ENCODE measurements at places on chromosomes 5 and 9.

GRCh38 chr5:134245101-134245604 lies 19.3 kb upstream of the PPP2CA start:
- DNase-seq: no peak

GRCh38 chr9:38423973-38424843 lies at the start of gene IGFBPL1:
Gene IGFBPL1, minus strand, starts transcription at chr9:38424454. Its CDS starts 30 bp downstream, at chr9:38424424.
- DNase-seq: no peak

GRCh38 chr9:98834386-98834785 lies 26.9 kb downstream of the GALNT12 start:
- no peak for DNase-seq

GRCh38 chr5:87298692-87299362 lies 31.1 kb downstream of the RASA1 start:
- no peak for DNase-seq

GRCh38 chr9:115232181-115232774 lies 114.3 kb upstream of the TNC start:
- DNase-seq: no peak

DNA sequence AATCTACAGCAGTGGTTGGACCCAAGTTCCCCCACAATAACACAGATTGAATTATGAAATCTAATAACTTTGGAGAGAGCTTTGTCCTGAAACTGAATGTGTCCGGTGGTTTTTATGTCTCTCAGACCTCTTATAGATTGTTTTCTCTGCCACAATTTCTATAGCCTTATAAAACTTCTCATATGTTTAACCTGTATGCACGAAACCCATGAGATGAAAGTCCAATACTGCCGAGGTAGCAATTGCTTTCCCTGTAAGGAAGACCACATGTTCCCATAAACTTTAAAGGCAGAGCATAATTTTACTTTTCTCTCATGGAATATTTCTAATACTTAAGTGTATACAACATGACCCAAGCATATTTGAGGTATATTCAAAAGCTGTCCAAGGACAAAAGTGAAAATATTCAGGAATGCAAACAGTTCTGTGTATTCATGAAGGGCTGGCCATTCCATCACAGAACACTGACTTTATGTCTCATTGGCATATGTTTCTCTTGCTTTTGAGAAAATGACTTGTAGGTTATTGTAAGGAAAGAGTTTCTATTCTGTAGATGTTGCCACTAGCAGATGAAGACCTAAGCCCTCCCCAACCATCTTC lies 94.4 kb upstream of the TLE4 start:
- no peak for DNase-seq

GRCh38 chr5:31106278-31106677 lies 87.2 kb upstream of the CDH6 start:
- no peak for DNase-seq

DNA sequence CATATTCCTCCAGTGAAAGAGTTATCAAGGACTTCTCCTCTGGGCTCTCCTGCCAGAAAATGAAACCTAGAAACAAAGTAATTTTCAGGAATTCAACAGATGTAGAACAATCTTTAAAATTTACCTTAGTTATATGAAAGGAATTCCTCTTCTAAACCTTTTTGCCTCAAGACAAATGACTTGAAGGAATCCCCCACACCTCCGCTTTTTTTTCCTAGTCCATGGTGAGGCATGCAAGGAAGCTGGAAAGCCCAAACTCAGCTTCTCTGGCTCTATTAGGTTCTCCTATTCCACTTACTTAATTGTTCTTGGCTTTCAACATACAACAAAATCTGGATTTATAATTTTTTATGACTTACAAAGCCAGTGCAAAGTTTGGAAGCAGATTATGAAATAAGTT lies 27.2 kb downstream of the C6 start:
- DNase-seq: no peak

- no peak for DNase-seq
Measured at GRCh38 chr9:34982361-34982760, 7.2 kb upstream of the DNAJB5 start.

GRCh38 chr5:173765029-173765644 lies 123.0 kb upstream of the CPEB4 start:
- no peak for DNase-seq

DNA sequence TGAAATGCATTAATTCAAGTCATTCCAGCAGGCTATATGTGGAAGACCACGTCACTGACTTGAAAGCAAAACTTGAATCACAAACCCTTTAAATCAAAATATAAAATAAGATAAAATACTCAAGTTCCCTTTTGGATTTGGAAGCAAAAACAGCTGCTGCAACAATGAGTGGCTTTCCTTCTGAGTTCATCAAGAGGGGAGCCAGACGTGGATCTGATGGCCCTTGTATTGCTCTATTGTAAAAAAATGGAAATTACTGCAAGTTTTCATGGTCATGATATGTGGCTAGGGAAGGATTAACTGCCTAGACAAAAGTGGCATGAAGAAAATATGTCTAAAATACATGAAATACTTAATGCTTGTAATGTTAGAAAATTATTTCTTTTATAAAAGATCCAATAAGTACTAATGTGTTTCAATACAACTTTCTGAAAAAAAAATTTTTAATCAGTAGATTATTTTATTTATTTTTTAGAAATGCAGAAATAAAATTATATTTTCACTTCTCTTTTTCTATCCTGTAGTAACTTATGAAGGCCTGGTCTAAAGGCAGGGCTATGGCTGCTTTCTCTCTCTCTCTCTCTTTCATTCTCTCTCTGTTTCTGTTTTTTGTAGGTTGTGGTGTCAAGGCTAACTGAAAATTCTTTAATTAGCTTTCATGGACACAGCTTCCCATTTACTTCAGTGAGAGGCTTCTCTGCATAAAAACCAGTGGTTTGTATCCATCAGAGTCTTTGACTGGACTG lies 24.0 kb downstream of the LIX1 start:
- DNase-seq: no peak

GRCh38 chr9:93261735-93262523 lies 78.0 kb downstream of the WNK2 start:
- no peak for DNase-seq

All from stimulated activated CD8-positive, alpha-beta memory T cell treated with anti-CD3 and anti-CD28 coated beads, Interleukin-4, amount 100 ng/mL, for 4 hours (primary cell).